ENCODE measurements at places on chromosomes 3 and 15.

DNA sequence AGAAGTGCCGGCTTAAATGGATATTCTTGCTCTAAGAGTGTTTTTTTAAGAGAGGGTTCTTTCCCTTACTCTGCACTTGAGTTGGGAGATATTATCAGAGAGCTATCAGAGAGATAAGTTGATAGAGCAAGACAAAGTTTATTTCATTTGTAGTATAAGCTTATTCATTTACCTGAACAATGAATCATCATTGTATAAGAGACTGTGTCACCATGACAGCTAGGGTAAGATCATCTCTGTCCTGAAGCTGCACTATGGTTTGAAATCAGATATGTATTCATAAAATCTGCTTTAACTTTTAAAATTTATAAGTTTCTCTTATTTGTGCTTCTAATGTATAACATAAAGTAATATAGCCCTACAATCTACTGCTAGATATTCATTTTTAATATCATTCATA lies 128.1 kb upstream of the ARL6 start:
- no peak for DNase-seq

DNA sequence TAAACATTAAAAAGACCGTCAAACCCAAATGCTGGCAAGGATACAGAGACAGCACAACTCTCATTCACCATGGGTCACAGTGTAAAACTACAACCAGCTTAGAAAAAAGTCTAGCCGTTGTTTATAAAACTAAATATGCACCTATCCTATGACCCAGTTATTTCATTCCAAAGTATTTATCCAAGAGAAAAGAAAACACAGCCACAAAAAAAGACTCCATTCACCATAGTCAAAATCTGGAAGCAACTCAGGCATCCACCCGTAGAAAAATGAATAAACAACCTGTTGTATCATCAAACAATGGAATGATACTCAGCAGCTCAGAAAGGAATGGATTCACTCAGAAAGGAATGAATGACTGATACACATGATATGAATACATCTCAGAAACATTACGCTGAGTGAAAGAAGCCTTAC lies 28.6 kb downstream of the PLD1 start:
- DNase-seq: no peak

DNA sequence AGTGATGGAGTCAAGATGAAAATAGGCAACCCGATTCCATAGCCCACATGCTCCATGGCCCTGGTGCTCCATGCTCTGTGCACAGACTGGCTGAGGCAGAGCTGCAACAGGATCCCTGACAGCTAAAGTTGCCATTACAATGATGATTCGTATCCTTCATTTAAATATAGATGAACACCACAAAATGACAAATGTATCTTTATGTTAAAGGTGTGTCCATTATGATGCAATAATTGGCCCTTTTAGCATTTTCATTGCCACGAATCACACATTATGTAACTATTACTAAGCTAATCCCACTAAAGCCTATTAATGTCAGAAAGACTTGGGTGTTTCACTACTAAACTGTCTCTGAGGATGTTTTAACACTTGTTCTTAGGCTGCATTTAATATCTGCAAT lies 270.2 kb upstream of the THBS1 start:
- no peak for DNase-seq

GRCh38 chr15:40105517-40106202 lies 3.0 kb downstream of the BMF start:
- no peak for DNase-seq

GRCh38 chr3:32483772-32484171 lies 18.9 kb downstream of the CMTM6 start:
- no peak for DNase-seq

- DNase-seq: no peak
Measured at GRCh38 chr15:56056626-56057025, 63.2 kb upstream of the NEDD4 start.

GRCh38 chr3:126039870-126040269 lies 44.1 kb downstream of the SLC41A3 start:
- peak; percentile 12 for DNase-seq

GRCh38 chr3:66348704-66349103 lies 127.9 kb downstream of the SLC25A26 start:
- no peak for DNase-seq

- no peak for DNase-seq
Measured at GRCh38 chr3:120227710-120228347, 57.2 kb downstream of the GPR156 start.

DNA sequence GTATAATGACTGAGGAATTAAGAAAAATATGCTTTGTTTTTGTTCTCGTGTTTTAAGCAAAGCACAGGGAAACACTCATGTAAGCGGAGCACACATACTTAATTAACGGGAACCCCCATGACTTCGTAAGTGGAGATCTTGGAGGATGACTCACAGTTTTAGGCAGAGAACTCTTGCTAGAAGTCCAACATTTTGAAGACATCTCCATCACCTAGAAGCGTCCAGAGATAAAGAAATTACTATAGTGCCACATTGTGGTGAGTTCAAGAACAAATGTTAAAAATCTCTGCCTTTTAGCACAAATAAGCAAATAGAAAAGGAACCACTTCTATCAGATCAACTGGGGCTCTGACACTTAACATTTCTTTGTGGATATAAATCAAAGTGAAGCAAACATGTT lies 194.1 kb upstream of the ARHGEF26 start:
- DNase-seq: no peak

DNA sequence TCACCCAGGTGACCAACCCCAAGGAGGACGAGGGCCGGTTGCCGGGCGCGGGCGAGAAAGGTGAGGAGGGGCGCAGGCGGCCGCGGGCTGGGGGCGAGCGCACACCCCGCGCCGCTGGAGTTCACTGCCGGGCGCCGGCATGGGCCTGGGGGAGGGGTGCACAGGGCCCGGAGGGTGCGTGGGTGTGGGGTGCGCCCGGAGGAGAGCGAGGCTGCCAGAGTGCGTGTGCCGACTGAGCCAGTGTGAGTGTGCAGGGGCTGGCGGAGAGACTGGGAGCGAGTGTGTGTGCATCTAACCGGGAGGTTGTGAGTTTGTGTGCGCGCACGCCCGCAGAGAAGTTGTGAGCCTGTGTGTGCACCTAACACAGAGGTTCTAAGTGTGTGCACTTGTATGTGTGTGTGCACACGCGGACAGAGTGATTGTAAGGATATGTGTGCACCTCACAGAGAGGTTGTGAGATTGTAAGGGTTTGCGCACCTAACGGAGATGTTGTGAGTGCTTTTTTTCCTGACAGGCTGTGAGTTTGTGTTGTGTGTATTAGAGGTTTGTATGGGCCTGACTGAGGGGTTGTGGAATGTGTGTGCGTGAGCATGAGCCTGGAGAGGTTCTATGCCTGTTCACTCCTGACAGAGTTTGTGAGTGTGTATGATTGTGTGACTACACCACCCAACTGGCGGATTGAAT lies 681 bp downstream of the CTDSPL start:
- DNase-seq: peak; percentile 53

DNA sequence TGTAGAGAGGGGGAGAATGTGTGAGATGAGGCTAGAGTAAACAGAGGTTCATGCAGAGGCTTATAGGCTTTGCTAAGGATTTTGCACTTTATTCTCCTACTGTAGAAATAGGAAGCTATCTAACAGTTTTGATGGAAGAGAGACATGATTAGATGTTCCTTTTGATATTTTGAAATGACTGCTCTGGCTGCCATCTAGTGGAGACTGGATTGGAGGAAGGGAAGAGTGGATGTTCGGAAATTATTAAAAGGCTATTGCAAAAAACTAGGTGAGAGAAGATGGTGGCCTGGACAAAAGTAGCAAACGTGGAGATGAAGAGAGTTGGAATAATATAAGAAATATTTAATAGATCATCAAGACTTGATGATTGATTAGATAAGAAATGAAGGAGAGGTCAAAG lies 42.2 kb downstream of the SYN2 start:
- no peak for DNase-seq

GRCh38 chr3:12901623-12902045 lies 60.3 kb upstream of the RPL32 start:
- DNase-seq: no peak

DNA sequence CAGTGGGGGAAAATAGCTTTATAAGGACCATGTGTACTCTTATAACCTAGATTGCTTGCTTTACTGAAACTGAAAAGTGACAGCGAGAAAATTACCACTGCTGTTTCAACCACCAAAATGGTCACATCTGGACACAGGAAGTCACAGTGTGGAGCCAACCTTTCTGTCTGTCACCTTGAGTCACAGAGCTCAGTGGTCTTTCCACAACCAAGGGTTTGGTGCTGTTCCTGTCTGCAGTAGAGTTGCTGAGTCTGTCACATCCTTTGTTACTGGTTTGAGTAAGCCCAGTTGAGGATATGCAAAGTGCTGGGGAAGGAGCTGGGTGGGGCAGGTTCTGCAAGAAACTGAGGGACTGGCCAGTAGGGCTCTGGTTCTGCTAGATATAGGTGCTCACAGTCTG lies 139.1 kb upstream of the EIF1B start:
- no peak for DNase-seq

DNA sequence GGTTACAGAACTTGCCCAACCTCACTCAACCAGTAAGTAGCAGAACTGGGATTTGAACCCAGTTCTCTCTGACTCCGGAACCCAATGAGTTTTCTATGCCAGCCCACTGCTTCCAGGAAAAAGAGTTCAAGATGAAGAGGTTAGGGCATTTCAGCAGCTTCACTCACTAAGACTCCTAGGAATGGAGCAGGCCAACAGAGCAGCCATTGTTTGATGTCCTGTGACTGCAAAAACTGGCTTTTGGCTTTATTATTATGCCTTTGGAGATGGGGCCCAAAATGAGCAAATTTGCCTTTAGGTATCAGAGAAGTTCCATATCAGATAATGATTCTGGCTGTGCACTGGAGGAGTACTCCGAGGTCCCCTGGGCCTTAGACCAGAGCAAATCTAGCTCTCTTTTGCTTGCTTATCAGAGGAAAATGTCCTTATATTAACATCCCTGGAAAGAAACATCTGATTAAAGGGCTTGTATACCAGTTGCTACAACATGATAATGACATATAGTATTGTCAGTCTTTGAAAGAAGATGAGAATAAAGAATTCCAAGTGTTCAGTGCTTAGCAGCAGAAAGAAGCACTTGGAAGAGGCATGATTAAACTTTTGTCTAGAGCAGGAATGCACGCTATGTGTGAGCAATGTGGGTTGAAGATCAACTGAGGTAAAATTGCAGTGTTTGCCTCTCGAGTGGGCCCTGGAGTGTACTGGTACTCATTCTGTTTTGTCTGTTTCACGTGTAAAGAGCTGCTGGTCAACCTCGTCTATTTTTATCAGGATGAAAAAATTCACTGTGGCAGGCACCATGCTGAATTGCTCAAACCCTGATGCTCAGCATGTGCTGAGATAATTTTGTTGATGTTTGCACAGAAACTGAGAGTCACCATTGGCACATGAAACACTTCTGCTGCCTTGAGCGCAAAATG lies 21.8 kb upstream of the KLHL24 start:
- DNase-seq: no peak

GRCh38 chr3:114823061-114823460 lies 324.0 kb downstream of the ZBTB20 start:
- DNase-seq: no peak

GRCh38 chr3:142724682-142725356 lies 985 bp downstream of the TRPC1 start:
- DNase-seq: peak; percentile 26

GRCh38 chr3:188123170-188123905 lies 30.6 kb upstream of the LPP start:
- DNase-seq: no peak

- DNase-seq: no peak
Measured at GRCh38 chr3:186099178-186099577, 9.7 kb downstream of the ETV5 start.

DNA sequence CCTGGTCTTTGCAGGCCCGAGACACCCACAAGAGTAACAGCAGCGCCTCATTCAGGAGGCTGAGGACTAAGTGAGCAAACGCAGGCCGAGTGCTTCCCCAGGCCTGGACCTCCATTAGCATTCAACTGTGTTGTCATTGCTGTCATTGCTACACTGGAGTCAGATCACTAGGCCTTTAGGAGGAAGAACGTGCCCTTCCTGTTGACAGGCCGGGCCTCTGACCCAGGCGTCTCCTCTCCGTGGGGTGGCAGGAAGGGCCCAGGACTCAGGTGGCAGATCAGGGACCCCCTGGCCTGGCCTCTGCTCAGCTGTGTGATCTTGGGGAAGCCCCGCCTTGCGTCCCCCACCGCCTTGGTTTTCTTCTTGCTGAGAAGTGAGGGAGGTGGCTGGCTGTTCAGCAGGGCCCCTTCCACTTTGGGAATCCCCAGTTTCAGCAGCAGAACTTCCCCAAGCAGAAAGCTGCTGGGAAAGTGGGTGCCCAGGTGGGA lies 19.1 kb downstream of the ZDHHC19 start:
- no peak for DNase-seq

DNA sequence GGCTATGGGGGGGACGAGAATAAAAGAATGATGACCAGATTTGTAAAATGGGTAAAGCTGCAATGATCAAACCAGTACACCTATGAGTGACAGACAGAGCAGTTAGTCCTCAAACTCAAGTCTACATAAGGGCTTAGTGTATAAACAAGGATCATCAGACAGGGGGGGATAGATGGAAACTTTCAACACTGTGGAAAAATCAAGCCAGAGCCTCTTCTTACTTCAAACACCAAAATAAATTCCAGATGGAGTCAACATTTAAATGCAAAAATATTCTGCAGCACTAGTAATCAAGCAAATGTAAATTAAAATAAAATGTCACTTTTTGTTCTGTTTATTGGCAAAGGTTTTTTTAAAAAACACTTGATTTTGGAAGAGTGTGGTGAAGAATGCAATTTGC lies 205.9 kb upstream of the RGMA start:
- DNase-seq: no peak

DNA sequence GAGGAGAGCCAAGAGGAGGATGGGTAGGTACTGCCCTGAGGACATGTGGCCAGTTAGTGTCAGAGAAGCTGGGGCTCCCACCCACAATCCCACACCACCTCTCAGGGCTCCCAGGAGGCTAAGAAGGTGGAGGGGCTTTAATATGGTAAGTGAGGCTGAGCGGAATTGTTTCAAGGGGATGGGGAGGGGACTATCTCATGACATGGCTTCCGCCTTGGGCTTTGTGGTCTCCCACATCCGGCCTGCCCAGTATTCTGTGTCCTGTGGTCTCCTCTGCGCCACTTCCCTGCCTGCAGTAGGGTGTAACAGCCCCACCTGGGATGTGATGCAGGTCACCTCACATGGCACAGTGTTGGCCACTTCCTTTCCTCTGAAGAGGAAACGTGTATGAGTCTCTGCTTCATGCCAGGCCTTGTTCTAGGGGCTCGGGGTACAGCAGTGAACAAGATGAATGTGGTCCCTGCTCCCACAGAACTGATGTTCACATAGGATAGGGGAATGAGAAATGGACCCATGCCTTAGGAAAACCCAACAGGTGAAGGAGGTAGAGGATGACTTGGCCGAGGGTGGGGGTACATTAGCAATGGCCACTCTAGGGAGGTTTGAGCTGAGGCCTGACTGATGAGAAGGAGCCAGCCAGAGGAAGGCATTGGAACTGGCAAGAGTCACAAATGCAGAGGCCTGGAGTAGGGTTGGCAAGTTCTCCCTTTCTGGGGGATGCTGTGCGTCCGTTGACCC lies 3.2 kb downstream of the NEIL1 start:
- peak; percentile 34 for DNase-seq

GRCh38 chr3:172204716-172205115 lies 165.3 kb downstream of the FNDC3B start:
- DNase-seq: no peak

GRCh38 chr3:8652324-8652987 lies 7.9 kb upstream of the SSUH2 start:
- no peak for DNase-seq

GRCh38 chr15:29289173-29289572 lies 19.6 kb upstream of the NSMCE3 start:
- DNase-seq: no peak

GRCh38 chr3:178140531-178141304 lies 395.5 kb upstream of the KCNMB2 start:
- DNase-seq: no peak

Measured in colonic mucosa (tissue), 4 donors.